AG09309 (cell line): ENCODE measurements at places on chromosomes 6 and 20.
A peak's percentile ranks its signal among the peaks of the same experiment; 100 is the strongest.

DNA sequence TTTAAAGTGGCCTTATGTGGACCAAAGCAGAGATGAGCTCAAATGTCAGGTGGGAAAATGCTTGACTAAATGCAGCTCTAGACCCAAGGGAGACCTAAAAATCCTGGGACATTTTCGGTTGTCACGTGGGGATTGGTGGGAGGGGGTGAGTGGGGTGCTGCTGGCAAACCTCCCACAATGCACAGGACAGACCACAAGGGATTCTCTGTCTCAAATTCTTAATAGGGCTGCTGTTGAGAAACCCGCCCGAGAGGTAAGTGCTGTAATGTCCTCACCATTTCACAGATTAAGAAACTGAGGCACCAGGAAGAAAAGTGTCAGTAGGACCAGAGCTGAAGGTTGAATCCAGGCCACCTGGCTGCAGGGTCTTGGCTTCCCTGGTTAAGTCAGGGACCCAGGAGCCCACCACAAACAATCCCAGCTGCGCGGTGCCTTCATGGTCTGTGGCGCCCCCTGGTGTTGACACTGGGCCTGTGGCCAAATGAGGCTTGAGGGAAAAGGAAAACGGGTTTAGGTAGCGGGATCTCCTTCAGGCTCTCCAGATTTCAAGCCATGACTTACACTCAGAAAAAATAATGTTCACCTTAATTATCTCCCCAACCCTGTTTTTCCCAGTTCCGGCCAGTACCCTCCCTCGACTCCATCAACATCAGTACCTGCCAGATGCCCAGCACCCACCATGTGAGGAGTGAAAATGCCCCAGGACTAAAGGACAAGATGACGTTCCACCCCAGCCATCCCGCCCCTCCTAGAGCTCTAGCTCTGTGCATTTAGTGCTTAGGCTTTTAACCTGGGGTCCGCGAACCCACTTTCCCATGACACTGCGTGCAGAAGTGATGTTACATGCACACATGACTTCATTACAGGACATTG is 7.2 kb downstream of the HLA-G start:
- DNase-seq, result no peak

- DNase-seq, result peak; percentile 59
Measured at GRCh38 chr6:11008821-11009220, 35.3 kb downstream of the ELOVL2 start.

GRCh38 chr6:81788748-81789147 is 36.3 kb upstream of the TENT5A start:
- DNase-seq, result no peak

DNA sequence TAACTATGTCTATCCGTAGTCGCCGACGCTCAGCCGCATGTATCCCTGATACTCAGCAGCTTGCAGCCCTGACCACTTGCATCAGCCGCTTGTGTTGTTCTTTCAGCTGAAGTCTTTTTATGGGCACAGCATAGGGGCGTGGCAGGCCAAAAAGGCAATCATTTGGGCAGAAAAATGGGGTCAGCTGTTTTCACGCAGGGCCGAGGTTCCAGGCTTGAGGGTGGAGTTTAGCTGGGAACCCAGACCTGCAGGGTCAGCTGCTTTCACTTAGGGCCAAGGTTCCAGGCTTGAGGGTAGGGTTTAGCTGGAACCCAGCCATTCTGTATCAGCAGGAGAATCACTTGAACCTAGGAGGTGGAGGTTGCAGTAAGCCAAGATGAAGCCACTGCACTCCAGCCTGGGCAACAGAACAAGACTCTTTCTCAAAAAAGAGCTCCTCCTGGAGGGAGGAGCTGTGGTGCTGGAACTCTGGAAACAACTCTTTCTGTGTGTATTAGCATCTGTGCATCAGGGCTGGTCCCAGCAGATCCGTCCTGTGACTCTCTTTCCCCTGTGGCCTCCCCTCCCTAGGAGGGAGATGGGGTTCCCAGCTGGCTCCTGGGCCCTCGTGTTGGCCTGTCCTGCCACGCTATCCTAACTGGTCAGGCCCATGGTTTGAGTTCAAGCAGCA is 56.9 kb upstream of the PRND start:
- no peak for DNase-seq
